Activated CD4-positive, alpha-beta T cell treated with anti-CD3 and anti-CD28 coated beads, Interleukin-2, amount 10 ng/mL, durations not matched to agents 7 days and 5 days (primary cell): ENCODE measurements at places on chromosomes 12 and 14.

DNA sequence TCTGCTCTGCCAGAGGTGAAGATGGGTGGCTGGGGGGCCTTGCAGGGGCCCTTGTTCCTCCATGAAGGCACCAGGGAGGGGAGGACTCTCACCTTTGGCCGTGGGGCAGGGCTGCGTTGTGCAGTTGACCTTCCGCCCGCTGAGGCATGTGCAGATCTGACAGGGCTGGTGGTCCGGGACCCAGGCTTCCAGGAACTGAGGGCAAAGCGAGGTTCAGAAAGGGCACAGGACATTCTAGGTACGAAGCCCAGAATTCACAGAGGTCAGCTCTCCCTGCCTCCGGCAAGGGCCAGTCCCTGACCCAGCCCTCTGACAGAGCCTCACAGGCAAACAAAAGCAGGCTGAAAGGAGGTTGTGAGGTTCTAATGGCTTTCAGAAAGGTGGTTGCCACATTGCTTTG, 40.4 kb upstream of the ANO2 start:
- DNase-seq, result no peak
- H3K36me3 ChIP-seq, result no peaks in the 10 kb centered on the region
- H3K27me3 ChIP-seq, result peaks cover 4% of the 10 kb centered on the region
- H3K27ac ChIP-seq, result no peak overlapping the region

DNA sequence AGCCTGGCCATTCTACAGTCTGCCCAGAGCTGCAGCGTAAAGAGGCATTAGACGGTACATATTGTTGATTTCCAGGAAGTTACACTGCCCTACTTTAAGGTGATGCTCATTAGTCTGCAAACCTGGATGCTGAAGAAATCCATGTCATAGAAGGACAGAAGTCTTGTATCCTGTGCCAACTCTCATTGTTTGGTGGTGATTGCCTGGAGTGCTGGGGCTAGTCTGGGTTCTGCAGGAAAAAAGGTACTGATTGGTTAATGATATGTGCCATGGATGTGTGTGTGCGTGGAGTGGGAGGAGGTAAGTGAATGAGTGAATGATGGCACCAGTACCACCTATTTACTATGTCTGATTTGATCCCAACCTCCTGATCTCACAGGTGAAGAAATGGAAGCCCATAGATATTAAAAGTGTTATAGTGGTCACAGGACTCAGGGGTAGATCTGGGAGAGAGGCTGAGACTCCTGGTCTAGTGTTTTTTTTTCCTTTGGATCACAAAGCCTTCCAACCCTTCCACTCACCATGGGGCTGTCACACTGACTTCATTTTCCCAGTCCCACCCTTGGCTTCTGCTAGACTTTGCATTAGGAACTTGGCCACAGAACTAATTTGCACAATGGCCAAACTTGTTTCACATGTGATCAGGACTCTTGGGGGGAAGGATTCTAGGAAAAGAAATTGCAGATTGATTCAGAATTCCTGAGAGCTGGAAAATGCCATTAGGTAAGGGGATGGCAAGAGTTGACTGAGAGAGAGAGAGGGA, 96.1 kb downstream of the TMX1 start:
- H3K4me1 ChIP-seq, result no peaks in the 10 kb centered on the region
- no peaks in the 10 kb centered on the region for H3K36me3 ChIP-seq
- DNase-seq, result no peak
- no peak overlapping the region for H3K4me3 ChIP-seq
- H3K27ac ChIP-seq, result no peak overlapping the region

DNA sequence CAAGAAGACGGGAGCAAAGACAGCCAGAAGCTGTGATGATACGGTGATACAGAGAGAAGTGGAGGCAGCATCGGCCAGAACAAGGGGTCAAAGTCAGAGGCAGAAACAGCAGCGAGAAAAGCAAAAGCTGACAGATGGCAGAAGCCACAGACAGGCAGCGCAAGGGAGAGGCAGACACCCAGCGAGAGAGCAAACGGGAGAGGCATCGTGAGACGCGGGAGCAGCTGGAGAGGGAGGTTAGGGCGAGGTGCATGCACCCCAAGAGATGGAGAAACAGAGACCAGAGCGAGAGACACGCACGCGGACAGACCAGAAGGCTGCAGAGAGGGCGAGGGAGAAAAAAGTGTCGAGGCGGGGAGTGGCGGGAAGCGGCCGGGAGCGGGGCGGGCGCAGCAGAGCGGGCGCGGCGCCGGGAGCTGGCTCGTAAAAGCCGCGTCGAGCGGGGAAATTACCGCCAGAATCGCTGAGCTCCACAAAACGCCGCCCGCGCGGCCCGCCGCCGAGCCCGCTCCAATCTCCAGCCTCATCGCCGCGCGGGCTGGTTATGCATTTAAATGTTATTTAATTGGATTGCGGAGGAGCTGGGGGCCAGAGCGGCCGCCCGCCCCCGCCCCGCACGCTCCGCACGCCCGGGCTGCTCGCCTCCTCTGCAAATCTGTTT, 15.6 kb downstream of the SMUG1 start:
- H3K4me1 ChIP-seq, result peaks cover 9% of the 10 kb centered on the region
- DNase-seq, result peak; percentile 17
- H3K27ac ChIP-seq, result no peak overlapping the region
- no peak overlapping the region for H3K4me3 ChIP-seq
- H3K27me3 ChIP-seq, result peaks cover 4% of the 10 kb centered on the region
- no peaks in the 10 kb centered on the region for H3K36me3 ChIP-seq

- H3K4me3 ChIP-seq, result no peak overlapping the region
- no peak overlapping the region for H3K27ac ChIP-seq
- H3K36me3 ChIP-seq, result no peaks in the 10 kb centered on the region
- no peaks in the 10 kb centered on the region for H3K4me1 ChIP-seq
Measured at GRCh38 chr14:99769799-99770198, 23.4 kb upstream of the EML1 start.

DNA sequence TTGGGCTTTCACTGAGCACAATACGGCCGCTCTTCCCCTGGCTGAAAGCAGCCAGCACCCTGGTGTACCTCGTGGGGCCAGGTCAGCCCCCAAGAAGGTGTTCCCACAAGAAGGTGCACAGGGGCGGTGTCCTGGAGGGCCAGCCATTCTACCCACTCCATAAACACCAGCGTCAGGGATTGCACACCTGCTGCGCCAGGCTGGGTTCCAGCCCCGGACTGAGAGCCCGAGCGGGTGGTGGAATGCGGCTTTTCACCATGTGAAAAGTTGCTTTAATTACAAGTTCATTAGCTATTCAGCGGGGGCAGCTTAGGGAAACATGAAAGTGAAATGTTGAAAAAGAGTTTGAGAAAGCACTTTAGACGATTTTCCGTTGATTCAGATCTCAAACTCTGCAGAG, 17.5 kb upstream of the MMP17 start:
- H3K27ac ChIP-seq, result no peak overlapping the region
- H3K27me3 ChIP-seq, result no peaks in the 10 kb centered on the region
- no peaks in the 10 kb centered on the region for H3K4me1 ChIP-seq
- no peak overlapping the region for H3K4me3 ChIP-seq
- DNase-seq, result no peak
